Activated T-helper 1 cell treated with anti-CD3 and anti-CD28 coated beads, Interleukin-12 subunit alpha, Interleukin-12 subunit beta, Interleukin-2, Interleukin-4 antibody, amounts not matched to agents 30 ng/mL and 10 ng/mL and 1 ng/mL, durations not matched to agents 14 hours and 24 hours and 36 hours (primary cell): ENCODE measurements at places on chromosomes 12 and 14.

DNA sequence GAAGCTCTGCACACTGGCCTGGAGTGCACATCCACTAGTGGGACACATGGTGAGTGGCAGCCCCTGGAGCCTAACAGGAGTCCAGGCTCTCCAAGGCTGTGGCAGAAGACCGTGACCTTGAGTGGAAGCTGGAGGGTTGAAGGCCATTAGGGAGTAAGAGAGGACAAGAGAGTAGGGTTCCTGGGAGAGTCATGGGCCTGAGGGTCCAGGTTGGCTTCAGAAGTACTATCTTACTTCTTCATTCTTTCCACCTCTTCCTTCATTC, 406 bp downstream of the IL23A start:
- no peak for DNase-seq
- H3K36me3 ChIP-seq, result peaks cover 32% of the 10 kb centered on the region
- peaks cover 46% of the 10 kb centered on the region for H3K4me1 ChIP-seq
- peak overlapping the region; percentile 100 for H3K27ac ChIP-seq

DNA sequence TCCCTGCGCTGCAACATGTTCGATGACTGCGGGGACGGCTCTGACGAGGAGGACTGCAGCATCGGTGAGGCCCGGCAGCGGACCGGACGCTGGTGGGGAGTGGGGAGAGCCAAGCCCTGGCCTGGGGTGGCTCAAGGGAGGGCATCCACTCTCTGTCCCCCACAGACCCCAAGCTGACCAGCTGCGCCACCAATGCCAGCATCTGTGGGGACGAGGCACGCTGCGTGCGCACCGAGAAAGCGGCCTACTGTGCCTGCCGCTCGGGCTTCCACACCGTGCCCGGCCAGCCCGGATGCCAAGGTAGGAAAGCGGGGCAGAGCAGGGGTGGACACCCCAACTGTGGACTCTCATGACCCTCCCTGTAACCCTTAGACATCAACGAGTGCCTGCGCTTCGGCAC, 11.4 kb upstream of the NXPH4 start:
- H3K4me3 ChIP-seq, result no peak overlapping the region
- no peak for DNase-seq
- no peaks in the 10 kb centered on the region for H3K36me3 ChIP-seq
- H3K27ac ChIP-seq, result no peak overlapping the region
- no peaks in the 10 kb centered on the region for H3K4me1 ChIP-seq
- peaks cover 2% of the 10 kb centered on the region for H3K27me3 ChIP-seq

DNA sequence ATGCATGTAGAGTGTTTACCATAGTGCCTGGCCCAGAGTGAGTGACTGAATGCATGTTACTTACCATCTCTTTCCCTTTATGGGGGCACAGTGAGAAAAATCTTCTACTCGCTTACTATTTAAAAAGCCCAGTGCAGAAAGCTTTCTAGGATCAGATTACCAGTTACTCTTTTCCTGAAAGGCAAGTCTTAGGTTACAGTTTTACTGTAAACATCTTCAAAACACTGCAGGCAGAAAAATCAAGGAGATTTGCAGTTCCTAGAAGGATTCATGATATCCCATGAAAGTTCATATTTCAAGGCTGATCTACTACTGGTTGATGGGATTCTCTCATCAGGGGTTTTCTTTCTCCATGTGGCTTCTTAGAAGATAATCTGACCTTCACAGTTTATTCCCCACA, 29.3 kb upstream of the DAAM1 start:
- H3K36me3 ChIP-seq, result no peaks in the 10 kb centered on the region
- no peak overlapping the region for H3K4me3 ChIP-seq
- H3K4me1 ChIP-seq, result peaks cover 7% of the 10 kb centered on the region
- no peak overlapping the region for H3K27ac ChIP-seq
- no peak for DNase-seq

DNA sequence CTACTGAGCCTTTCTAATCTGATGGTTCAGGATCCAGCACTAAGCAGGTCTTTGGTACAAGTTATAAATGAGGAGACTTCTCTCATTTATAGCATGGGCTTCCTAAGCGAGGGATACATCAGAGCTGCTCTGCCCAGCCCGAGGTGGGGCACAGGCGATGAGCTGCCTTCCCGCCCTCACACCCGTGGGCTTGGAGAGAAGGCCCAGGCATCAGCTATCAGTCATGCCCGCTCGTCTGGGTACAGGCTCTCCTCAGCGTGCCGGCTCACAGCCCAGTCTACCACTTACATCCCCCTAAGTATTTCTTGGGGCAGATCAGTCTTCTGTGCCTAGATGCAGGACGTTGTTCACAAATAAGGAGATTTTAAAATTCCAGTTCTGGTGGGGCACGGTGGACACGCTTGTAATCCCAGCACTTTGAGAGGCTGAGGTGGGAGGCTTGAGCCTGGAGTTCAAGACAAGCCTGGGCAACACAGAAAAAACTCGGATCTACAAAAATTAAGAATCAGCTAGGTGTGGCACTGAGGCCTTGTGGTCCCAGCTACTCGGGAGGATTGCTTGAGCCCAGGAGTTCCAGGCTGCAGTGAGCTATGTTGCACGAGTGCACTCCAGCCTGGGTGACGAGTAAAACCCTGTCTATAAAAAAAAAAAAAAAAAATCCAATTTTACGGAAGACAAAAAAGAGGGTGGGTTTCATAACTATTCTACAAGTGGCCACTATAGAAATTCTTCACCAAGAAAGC, 57.0 kb downstream of the CCDC88C start:
- DNase-seq, result no peak
- H3K27ac ChIP-seq, result peak overlapping the region; percentile 34
- H3K4me3 ChIP-seq, result no peak overlapping the region

GRCh38 chr12:96448300-96448699, 41.1 kb upstream of the CFAP54 start:
- H3K4me3 ChIP-seq, result no peak overlapping the region
- H3K36me3 ChIP-seq, result peaks cover 3% of the 10 kb centered on the region
- no peak for DNase-seq

DNA sequence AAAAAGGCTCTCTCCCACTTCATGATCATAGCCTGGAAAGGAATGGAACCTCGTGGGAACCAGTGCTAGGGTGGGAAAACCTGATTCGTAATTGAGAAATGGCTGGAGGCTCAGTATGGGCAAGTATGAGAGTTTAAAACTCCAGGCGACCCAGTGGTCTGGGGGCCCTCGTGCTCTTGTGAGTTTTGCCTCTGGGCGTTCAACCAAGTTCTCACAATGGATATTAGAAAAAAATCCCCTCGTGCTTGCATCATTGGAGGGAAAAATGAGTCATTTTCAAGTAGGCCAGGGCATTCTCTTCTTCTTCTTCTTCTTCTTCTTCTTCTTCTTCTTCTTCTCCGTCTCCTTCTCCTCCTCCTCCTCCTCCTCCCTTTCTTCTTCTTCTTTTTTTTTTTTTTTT, 39.0 kb downstream of the GPR68 start:
- H3K36me3 ChIP-seq, result peaks cover 47% of the 10 kb centered on the region
- DNase-seq, result no peak
- H3K4me3 ChIP-seq, result no peak overlapping the region
- H3K27ac ChIP-seq, result peak overlapping the region; percentile 23
- no peaks in the 10 kb centered on the region for H3K27me3 ChIP-seq
- H3K4me1 ChIP-seq, result peaks cover 50% of the 10 kb centered on the region

GRCh38 chr14:88196116-88196890, 126.8 kb downstream of the KCNK10 start:
- H3K36me3 ChIP-seq, result no peaks in the 10 kb centered on the region
- H3K27me3 ChIP-seq, result peaks cover 24% of the 10 kb centered on the region
- no peak for DNase-seq
- H3K4me3 ChIP-seq, result no peak overlapping the region
- H3K27ac ChIP-seq, result no peak overlapping the region
- no peaks in the 10 kb centered on the region for H3K4me1 ChIP-seq

GRCh38 chr12:69904777-69905176, 79.8 kb downstream of the MYRFL start:
- DNase-seq, result no peak
- H3K4me1 ChIP-seq, result no peaks in the 10 kb centered on the region
- no peaks in the 10 kb centered on the region for H3K36me3 ChIP-seq
- peaks cover 2% of the 10 kb centered on the region for H3K27me3 ChIP-seq
- no peak overlapping the region for H3K4me3 ChIP-seq

DNA sequence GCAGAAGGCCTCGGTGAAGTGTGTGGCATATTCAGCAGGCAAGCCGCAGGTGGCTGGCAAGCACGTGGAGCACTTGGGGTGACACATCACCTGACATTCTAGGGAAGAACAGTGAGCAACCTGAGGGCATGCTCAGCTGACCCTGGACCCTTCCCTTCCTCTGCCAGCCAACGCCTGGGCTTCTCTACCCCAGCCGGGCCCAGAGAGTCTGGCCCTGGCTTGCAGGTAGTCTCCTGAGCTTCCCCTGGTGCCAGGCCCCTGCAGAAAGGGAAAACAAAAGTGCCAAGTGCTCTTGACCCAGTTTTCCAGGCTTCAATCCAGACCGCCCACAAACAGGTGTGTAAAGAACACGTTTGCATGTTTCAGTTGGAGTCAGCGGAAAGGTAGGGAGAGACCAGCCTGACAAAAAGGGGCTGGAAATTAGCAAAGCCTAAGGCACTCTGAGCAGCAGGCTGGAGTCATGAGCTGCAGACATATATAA, 45.7 kb downstream of the PRKAB1 start:
- no peak overlapping the region for H3K4me3 ChIP-seq
- H3K4me1 ChIP-seq, result no peaks in the 10 kb centered on the region
- no peaks in the 10 kb centered on the region for H3K27me3 ChIP-seq
- DNase-seq, result no peak

DNA sequence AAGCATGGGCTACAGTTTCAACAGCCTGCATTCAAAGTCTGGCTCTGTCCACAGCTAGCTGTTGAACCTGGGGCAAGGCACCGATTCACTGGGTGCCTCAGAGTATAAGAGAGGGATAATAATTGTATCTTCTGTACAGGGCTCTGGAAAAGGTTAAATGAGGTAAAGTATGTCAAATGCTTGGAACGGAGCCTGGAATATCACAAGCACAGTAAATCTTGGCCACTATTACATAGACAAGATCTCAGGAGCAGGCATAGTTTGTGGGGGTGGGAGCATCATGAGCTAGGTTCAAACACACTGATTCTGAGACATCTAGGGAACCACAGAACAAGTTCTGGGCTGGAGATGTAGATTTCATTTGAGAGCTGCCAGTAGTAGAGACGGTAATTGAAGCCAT, 203.7 kb upstream of the NUDT4 start:
- no peaks in the 10 kb centered on the region for H3K4me1 ChIP-seq
- no peak for DNase-seq
- H3K27me3 ChIP-seq, result no peaks in the 10 kb centered on the region
- H3K4me3 ChIP-seq, result no peak overlapping the region

DNA sequence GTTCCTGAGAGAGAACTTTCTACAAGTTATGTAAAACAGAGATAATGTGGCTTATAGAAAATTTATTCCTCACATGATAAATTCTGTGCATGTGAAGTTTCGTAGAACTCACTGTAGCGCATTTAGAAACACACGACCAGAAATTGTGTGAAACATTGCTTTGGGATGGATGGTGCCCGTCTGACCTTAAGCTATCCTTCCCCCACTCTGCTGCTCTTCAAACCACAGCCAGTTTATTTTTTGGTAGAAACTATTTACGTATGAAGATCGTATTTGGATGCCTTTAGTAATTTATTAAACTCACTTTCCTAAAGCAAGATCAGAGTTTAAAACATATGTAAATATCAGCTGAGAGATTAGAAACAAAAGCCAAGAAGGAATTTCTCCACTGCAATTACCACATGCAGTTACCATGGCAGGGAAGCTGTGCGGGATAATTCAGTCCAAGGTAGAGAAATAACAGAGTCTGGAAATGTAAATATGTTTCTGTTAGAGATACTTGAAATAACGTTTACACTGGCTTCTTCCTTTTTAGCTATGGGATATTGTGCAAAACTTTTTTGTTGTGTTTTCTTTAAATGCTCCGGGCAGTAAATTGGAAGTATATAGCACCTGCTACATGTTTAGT, 382.7 kb downstream of the RGS6 start:
- H3K27ac ChIP-seq, result no peak overlapping the region
- DNase-seq, result no peak

- H3K27me3 ChIP-seq, result no peaks in the 10 kb centered on the region
- no peaks in the 10 kb centered on the region for H3K4me1 ChIP-seq
- H3K36me3 ChIP-seq, result no peaks in the 10 kb centered on the region
- DNase-seq, result no peak
- no peak overlapping the region for H3K27ac ChIP-seq
Measured at GRCh38 chr14:80445605-80446004, 234.3 kb upstream of the DIO2 start.

DNA sequence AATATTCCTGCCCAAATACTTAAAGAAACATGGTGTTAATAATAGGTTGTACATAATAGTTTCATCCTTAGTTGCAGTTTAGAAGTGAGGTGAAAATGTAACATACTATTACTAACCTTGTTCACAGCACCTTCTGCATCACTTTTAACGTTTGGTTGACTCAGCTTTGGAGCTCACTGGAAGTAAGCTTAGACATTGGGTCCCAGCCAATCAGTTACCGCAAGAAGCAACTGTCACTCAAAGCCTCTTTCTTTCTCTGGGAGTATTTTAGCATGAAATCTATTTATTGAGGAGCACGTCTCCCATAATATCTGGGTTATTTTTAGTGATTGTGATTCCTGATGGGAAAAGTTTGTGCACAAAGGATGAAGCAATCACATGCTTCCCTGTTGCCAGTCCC, 472.6 kb downstream of the SNAPC1 start:
- peaks cover 3% of the 10 kb centered on the region for H3K27me3 ChIP-seq
- DNase-seq, result no peak
- H3K4me3 ChIP-seq, result no peak overlapping the region
- no peak overlapping the region for H3K27ac ChIP-seq
- no peaks in the 10 kb centered on the region for H3K4me1 ChIP-seq

DNA sequence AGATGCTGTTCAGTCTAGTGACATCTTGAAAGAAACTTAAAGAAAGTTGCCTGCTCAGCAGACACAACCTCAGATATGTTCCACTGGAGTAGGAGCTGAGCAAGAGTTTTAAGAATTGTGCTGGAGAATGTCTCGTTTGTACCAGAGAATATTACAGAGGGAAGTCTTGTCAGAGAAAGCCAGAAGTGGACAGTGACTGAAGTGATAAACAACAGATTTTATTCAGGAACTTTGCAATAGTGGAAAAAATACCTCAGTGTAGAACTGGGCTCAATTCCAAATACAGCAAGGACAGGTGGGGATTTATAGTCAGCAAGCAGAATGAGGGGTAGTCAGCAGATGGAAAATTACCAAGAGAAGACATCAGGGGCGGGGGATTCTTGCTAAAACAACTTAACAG, 18.6 kb downstream of the ZDHHC17 start:
- H3K4me1 ChIP-seq, result peaks cover 23% of the 10 kb centered on the region
- no peaks in the 10 kb centered on the region for H3K27me3 ChIP-seq
- no peak overlapping the region for H3K27ac ChIP-seq
- peaks cover 17% of the 10 kb centered on the region for H3K36me3 ChIP-seq
- no peak overlapping the region for H3K4me3 ChIP-seq

DNA sequence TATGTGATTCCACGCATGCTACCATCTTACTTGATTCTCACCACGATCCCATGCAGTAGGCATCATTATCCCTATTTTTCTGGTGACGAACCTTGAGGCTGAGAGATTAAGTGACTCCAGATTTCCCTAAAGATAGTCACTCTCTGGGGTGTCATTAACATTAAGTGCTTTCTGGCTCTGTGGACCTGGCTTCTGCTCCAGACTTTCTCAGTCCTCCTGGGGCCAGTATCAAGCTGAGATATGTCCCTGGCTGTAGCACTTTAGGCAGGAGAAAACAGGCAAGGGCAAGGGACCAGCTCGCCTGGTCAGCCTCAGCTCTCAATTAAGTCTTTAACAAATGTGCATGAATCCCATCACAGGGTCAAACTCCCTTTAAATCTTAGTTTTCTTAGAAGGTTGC, 38.3 kb upstream of the PRB2 start:
- H3K4me1 ChIP-seq, result peaks cover 12% of the 10 kb centered on the region
- no peaks in the 10 kb centered on the region for H3K27me3 ChIP-seq
- H3K27ac ChIP-seq, result no peak overlapping the region
- H3K4me3 ChIP-seq, result no peak overlapping the region
- no peak for DNase-seq
